ENCODE measurements at places on chromosomes 12 and 14.

DNA sequence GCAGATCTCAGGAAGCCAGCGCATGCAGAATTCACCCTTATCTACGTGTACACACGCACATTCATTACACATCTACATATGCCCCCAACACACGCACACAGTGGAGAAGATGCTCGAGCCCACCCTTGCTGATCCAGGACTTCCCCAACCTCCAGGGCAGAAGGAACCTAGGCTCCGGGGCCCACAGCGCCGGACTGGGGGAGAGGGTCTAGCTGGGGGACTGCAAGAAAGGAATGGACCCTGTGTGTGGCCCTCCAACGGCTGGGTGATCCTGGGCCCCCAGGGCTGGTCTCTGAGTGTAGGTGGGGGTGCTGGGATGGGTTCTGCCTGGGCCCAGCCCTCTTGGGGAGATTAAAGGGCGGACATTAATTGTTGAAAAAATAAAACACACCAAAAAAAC lies 128.1 kb upstream of the C14orf180 start:
- DNase-seq = no peak

DNA sequence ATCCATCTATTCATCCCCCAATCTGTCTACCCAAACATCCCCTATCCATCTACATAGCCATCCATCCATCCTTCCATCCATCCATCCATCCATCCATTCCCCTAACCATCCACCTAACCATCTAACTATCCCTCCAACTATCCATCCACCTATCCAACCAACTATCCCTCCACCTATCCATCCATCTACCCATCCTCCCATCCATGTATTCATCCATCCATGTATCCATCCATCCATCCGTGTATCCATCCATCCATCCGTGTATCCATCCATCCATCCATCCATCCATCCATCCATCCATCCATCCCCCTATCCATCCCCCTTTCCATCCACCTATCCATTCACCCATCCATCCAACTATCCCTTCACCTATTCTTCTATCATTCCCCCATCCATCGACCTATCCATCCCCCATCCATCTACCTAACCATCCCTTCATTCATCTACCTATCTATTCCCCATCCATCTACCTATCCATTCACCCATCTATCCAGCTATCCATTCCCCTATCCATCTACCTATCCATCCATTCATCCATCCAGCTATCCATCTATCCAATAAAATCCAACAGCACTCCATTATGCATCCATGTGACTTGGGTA lies 131.7 kb downstream of the VRK1 start:
- DNase-seq = no peak

GRCh38 chr14:51310505-51310944 lies 70.5 kb downstream of the TMX1 start:
- no peak for DNase-seq

DNA sequence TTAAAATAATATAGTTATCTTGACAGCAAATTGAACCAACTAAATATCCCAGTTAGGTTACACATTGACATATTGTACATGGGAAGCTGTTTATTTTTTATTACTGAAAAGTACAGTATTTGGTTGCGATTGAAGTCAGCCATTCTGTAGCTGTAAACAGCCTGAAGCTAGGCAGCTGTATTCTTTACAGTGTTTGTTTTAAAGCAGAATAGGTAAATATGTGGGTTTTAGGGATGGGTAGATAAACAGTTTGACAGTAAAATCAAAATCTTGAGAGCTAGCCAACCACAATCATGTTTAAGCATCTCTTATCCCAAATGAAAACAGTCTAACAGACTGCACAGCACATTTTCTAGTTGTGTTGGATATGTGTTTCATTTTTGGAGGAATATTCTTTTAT lies 45.7 kb downstream of the TTC6 start:
- DNase-seq = no peak

- no peak for DNase-seq
Measured at GRCh38 chr14:92846162-92846897, 52.2 kb downstream of the GOLGA5 start.
